ENCODE measurements at places on chromosomes 1 and 21.

- no peak for DNase-seq
Measured at GRCh38 chr1:193416226-193417024, 230.0 kb upstream of the B3GALT2 start.

DNA sequence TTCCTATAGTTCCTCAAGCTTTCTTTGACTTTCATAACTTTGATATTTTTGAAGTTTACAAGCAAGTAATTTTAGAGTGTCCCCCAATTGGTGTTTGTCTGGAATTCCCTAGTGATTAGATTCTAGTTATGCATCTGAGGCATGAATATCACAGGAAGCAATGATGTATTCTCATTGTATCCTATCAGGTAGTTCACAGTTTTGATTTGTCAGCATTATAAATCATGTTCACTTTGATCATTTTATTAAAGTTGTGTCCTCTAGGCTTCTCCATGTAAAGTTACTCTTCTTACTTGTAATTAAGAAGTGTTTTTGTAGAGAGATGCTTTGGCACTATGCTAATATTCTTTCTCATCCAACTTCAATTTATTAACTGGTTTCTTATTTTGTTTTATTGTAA lies 53.0 kb downstream of the TYW3 start:
- no peak for DNase-seq

GRCh38 chr21:42193131-42193671 lies 25.7 kb upstream of the ABCG1 start:
- DNase-seq, result no peak

- DNase-seq, result no peak
Measured at GRCh38 chr1:115545096-115545720, 96.6 kb upstream of the VANGL1 start.
